ENCODE measurements at places on chromosomes 11 and 22.

- no peak for DNase-seq
Measured at GRCh38 chr11:2668876-2669275, 30.9 kb downstream of the KCNQ1OT1 start.

DNA sequence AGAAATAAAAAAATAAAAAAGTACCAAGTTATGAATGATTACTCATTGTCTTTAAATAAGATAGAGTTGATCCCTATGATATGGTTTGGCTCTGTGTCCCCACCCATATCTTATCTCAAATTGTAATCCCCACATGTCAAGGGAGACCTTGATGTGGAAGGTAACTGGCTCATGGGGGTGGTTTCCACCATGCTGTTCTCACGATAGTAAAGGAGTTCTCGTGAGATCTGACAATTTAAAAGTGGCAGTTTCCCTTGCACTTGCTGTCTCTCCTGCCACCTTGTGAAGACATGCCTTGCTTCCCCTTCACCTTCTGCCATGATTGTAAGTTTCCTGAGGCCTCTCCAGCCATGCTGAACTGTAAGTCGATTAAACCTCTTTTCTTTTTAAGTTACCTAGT, 18.8 kb downstream of the QSER1 start:
- no peak for DNase-seq

DNA sequence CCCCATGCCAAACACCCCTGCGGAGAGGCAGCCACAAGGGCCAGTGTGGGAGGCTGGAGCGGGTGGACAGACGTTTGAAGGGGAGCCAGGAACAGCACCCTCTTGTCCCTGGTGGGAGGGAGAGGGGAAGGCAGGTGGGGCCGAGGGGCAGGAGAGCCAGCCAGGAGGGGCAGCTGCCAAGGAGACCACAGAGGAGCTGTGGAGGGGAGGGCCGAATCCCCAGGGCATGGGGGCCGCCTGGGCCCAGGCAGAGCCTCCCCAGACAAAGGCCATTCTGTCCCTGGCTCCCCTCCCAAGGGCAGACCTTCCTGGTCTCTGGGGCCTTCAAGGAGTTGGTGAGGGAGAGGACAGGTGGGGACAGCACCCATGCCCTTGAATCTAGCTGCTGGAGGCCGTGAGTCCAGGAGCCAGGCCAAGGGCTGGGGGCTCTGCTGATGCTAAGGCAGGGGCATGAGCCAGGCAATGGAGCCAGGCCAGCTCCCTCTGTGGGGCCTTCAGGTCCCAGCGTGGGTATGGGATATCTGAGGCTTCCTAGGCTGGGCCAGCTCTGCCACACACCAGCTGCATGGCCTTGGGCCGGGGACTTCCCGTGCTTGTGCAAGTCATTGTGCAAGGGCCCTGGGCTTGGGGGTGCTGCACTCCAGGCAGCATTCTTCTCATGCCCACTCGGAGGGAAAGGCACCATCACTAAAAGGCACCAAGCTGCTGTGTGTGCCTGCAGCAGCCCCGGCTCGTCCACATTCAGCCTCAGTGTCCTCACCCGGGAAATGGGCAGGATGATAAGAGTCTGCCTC, 11.4 kb downstream of the EMID1 start:
- no peak for DNase-seq

- no peak for DNase-seq
Measured at GRCh38 chr22:47175151-47176025, 412.9 kb downstream of the TBC1D22A start.

All from SW480 (cell line).